ENCODE measurements at places on chromosomes 12 and 14.

- no peak for ATAC-seq
These were observed 88.7 kb upstream of the KCNA1 start for GRCh38 chr12:4820971-4821370.

DNA sequence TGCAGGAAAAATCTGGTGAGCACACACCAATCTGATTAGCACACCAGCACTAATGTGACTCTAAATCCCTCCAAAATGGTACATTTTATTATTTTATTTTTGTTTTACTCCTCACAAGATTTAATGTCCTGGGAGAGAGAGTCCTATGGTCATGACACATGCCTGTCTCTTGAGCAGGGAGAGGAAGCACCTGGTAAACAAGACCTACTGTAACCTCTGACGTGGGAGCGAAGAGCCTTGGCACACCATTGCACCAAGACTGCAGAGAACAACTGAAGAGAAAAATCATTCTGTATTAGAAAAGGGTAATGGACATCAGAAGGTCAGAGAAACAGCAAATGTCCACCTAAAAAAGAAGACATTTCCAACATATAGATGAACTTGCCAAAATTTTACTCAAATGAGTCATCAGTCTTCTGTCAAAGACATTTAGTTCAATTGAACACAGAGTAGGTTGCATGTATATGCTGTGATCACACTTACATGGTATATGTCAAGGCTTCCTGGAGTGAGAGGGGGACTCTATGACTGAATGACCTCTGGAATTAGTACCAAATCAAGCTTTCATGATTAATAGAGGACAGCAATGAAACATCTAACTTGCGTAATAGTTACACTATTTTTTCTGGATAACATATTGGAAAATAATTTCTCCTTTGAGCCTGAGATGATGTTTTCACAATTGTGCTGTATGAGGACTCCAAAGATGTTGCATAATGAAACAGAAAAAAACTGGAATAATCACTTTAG, 186.9 kb upstream of the FLRT2 start:
- no peak for ATAC-seq

- ATAC-seq: no peak
These were observed 11.5 kb downstream of the XRCC3 start for GRCh38 chr14:103703433-103704385.

GRCh38 chr14:90573385-90574105, 176.7 kb downstream of the CALM1 start:
- no peak for ATAC-seq

GRCh38 chr12:117522559-117522958, 161.1 kb upstream of the NOS1 start:
- no peak for ATAC-seq

DNA sequence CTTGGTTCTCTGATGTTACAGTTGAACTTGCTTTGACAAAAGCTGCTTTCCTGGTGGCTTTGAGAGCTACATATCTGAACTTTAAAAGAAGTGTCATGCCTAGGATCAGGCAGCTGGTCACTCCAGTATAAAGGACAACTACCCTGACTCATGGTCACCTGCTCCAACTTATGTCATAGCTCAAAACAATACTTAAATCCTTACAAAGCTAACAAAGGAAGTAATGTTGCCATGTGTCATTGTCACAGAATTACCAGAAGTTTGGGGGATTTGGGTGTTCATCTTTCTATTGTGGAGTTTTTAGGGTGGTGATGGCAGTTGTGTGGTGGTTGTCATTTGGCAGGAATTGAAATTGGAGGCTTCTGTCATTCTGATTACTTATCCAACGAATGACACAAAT, 1.8 kb upstream of the TCP11L2 start:
- no peak for ATAC-seq

DNA sequence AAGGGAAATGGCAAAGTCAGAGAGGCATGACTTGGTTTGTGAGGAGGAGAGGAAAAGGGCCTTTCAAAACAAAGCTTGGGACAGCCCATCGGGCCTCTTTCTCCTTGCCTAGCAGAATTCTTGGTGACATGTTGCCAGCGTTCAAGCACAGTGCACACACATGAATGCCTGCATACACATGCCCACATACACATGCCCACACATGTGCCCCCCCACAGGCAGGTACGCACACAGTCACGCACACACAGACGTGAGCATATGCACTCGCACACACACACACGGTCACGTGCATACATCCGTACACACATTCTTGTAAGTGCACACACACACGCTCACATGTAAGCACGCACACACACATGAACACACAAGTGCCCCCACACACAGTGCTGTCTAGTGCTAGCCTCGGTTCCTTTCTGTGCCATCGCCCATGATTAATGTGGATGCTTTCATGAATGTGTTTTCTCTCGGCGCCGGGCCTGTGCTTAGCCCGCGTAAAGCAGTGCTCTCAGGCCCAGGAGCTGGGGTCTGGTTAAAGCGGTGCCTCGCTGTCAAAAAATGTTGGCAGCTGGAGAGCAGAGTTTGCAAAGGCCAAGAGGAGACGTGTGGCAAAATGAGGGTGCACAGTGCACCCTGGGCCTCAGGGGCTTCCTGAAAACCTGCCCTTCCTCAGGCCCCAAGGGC, 328.8 kb upstream of the DIO3 start:
- ATAC-seq: no peak

GRCh38 chr12:109654357-109654756, 59.3 kb upstream of the FAM222A start:
- no peak for ATAC-seq
